ENCODE measurements at places on chromosomes 13 and 19.

- no peak for DNase-seq
Measured at GRCh38 chr19:1015782-1016646, 4.9 kb downstream of the TMEM259 start.

GRCh38 chr19:38250821-38251563 lies 5.2 kb downstream of the PPP1R14A start:
- DNase-seq = no peak

DNA sequence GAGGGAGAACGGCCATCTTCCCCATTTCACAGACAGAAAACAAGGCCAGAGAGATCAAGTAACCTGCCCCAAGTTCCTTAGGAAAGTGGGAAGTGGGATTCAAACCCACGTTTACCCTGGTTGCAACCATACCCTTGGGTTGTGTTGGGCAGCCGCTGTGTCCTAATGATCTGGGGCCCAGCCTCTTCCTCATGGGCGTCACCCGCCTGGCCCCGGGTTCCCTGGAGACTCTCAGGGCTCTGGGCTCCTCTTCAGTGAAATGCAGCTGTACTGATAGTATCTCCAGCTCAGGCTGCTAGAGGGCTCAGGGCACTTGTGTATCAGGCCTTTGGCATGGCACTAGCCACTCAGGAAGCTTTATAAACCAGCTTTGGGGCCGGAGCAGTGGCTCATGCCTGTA lies 9.8 kb downstream of the TMED1 start:
- no peak for DNase-seq

- no peak for DNase-seq
Measured at GRCh38 chr13:57418067-57418677, 213.4 kb upstream of the PCDH17 start.

- no peak for DNase-seq
Measured at GRCh38 chr19:1452802-1453524, 3.0 kb downstream of the APC2 start.

GRCh38 chr19:41549884-41550283 lies 26.1 kb upstream of the CEACAM21 start:
- no peak for DNase-seq

DNA sequence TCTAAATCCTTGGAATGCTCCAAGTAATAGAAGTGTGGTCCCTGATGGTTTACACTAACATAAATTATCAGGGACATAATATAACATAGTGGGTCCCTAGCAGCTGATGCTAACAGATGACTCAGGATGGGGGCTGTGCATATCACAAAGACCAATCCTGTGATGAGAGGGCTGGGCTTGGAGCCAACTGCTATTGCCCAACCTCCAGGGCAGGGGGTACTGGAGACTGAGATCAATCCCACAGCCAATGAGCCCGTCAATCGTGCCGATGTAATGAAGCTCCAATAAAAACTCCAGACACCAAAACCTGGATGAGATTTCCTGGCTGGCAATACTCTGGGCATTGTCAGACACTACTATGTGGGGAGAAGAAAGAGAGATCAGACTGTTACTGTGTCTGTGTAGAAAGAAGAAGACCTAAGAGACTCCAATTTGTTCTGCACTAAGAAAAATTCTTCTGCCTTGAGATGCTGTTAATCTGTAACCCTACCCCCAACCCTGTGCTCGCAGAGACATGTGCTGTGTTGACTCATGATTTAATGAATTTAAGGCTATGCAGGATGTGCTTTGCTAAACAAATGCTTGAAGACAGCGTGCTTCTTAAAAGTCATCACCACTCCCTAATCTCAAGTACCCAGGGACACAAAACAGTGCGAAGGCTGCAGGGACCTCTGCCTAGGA lies 33.4 kb downstream of the ABCC4 start:
- DNase-seq = no peak

GRCh38 chr13:34164582-34164981 lies 346.6 kb downstream of the RFC3 start:
- no peak for DNase-seq

- DNase-seq = no peak
Measured at GRCh38 chr19:33752018-33752800, 44.5 kb upstream of the KCTD15 start.

DNA sequence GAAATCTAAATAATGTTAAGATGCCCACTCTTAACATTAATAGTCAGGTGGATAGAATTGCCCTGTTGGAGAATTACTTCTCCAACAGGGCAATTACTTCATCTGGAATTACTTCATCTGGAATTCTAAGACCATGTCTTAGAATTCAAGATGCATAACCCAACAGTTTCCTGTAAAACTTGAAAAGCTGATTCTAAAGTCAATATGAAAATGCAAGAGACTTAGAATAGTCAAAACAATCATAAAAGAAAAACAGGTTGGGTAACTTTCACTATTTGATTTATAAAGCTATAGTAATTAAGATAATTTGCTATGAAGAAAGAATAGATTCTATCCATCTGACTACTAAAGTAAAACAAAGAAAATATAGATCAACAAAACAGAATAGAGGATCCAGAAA lies 75.2 kb downstream of the ABCC4 start:
- no peak for DNase-seq

GRCh38 chr13:93116809-93117208 lies 109.8 kb upstream of the GPC6 start:
- DNase-seq = no peak

DNA sequence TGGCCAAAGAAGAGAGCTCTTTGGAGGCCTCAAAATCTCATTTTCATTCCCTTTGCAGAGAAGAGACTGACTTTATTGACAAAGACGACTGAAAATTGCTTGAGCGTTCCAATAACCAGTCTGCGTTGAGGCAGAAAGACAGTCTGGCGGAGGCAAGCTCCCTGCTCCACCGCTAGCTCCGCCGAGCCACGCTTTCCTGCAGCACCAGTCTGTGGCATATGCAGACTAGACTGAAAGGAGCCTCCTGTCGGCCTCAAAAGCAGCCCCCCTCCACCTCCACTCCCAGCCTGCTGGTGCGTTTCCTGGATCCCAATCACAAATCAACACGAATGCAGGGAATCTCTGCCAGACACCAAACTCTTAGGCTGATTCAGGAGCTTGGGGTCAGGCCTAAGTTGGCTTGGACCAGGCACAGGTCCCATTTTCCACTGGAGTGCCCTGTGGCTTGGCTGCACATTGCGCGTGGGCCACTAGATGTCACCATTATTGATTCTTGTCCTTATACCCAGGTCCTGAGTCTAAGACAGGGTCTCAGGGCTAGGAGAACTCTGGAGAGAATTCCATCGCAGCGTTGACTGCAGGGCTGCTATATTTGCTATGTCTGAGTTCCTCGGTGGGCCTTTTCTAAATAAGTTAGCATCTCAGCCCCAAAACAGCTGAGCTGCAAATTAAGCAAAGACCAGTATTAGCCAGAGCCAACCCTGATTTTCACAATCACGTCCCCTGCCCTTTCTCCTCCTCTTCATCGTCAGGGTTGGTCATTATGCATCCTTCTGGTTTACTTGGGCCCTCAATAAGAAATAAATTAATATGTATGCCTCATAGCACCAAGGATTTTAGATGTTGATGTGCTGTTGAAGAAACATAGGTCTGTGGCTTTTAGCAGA lies 5.2 kb upstream of the ZNF507 start:
- no peak for DNase-seq

DNA sequence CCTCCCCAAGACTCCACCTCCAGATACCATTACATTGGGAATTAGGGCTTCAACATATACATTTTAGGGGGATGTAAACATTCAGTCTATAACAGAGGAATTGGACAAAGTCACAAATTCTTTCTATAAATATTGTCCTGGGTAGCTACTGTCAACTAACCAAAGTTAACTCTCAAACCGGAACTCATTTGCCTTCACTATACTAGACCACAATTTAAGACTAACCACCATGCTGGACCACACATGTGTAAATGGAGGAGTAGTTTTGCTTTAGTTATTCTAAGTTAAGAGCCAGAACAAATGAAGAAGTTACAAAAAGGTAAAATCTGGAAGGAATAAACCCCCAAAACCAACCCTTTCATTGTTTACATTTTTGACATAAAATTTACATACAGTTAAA lies 222.8 kb downstream of the NDFIP2 start:
- DNase-seq = no peak

DNA sequence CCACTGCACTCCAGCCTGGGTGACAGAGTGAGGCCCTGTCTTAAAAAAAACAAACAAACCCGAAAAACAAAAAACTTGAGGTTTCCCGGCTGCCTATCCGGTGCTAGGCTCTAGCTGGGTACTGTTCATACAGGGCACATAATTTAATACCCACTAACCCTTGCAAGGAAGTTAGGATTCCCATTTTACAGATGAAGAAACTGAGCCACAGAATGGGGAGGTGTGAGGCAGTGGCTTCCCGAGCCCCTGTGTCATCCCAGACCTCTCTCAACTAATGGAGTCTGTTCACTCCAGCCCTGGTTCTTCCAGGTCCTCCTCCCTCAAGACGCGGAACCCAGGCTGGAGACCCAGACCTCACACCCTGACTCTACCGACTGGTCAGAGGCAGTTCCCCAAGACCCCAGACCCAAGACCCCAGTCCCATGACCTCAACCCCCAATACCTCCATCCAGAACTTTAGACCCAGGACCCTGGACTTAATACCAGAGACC lies 576 bp downstream of the APBA3 start:
- DNase-seq = no peak

- no peak for DNase-seq
Measured at GRCh38 chr13:84445776-84446175, 563.5 kb upstream of the SLITRK1 start.

DNA sequence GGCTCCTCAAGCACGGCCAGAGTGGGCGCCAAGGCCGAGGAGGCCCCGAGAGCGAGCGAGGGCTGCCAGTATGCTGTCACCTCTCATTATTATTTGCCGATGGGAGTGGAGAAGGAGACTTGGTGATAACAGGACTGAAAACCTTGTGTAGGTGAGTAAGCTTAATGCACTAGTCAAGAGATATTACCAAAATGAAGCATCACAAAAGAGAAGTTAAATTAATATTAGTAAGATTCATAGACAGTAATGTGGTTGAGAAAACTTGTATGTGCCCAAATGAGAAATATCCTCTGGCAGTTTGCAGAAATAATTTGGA lies 204.5 kb upstream of the SLITRK1 start:
- no peak for DNase-seq

DNA sequence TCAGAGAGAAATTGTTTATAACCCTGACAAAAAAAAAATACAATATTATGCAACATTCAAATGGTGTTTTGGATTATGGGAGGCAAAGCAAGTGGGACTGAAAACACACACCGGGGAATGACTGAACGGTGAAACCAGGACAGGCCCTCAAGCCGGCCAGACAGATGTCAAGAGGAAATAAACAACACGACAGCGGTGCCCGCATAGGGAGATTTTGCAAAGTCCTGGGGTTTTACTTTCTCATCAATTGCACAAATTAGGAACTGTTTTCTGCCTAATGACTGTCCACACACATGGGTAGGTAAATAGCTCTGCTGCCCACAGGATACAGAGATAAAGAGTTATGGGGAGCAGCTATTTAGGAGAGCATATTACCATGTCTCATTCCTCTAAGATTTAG lies 134.5 kb downstream of the IRS2 start:
- no peak for DNase-seq

- no peak for DNase-seq
Measured at GRCh38 chr19:5949792-5950305, 28.1 kb downstream of the RANBP3 start.

DNA sequence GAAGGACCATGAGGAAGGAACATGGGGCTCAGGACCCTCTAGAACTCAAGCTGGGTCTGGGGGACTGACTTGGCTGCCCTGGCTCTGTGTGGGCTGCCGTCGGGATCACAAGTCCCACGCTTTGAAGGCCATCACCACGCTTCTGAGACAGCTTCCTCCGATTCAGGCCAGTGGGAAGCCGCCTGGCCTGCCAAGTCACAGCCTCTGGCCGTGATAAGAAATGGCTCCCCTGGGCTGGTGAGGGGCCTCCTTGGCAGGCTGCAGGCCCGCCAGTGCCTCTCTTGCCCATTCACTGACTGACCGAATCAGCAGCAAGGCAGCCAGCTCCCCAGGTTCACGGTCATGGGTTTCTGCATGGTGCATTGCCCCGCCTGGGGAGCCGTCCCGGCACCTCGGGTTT lies 48.8 kb downstream of the COMP start:
- DNase-seq = no peak

GRCh38 chr19:35915443-35915842 lies 7.3 kb upstream of the TYROBP start:
- DNase-seq = no peak

GRCh38 chr13:59701261-59701660 lies 462.5 kb downstream of the DIAPH3 start:
- DNase-seq = no peak

- DNase-seq = no peak
Measured at GRCh38 chr13:76216729-76217128, 580.6 kb downstream of the LMO7 start.

- DNase-seq = no peak
Measured at GRCh38 chr19:57441979-57442752, 7.0 kb downstream of the ZNF749 start.

DNA sequence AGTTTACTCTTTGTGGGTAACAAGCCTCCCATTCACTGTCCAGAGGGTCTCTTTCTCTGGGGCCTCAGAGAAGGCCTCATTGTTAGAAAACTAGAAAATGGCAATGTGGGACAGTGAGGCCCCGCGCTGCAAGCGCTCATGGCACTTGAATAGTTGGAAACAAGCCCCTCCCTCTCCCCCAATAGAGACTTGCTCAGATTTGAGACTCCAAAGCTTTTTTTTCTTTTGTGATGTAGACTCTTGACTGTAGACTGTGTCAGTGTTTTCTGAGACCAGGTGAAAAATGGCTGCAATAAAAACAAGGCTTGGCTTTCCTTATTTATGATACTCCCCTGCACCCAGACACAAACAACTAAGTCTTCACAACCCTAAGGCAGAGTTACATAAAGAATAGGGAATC lies 38.7 kb upstream of the UBL3 start:
- no peak for DNase-seq

DNA sequence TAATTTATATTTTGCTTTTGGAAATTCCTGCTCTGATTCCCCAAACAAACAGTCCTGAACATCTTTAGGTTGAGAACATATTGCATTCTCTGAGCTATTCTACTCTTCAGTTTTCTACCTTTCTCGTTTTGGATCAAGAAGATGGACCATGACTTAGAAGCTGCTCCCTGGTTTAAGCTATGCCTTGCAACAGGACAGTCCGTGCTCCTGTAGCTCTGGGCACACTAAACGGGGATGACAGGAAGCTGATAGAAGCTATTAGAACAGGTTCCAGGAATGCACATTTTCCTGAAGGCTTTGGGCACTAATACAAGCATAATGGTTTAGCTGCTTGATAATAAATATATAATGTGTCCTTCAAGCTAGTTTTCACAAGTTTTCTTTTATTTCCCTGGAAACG lies 385.2 kb downstream of the HS6ST3 start:
- no peak for DNase-seq

- no peak for DNase-seq
Measured at GRCh38 chr13:73216381-73216831, 157.6 kb downstream of the KLF5 start.

DNA sequence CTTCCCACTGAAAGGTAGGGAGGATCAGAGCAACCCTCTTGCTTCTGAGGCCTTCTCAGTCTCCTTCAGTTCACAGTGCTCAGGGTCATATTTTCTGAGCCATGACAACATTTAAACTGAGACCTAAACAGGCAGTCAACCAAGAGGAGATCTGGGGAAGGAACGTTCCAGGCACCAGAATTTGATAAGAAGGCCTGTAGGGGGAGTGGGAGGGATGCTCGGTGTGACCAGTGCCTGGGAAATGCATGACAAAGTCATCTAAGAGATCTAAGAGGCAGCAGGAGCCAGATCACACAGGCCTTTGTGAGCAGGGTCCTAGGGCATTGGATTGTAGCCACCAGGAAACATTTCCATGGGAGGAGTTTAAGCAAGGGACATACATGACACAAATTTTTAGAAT lies 71.6 kb downstream of the SHISA2 start:
- DNase-seq = no peak

Data from cortex of kidney (tissue), 1 donor.